ENCODE measurements at places on chromosomes 1 and 21.

DNA sequence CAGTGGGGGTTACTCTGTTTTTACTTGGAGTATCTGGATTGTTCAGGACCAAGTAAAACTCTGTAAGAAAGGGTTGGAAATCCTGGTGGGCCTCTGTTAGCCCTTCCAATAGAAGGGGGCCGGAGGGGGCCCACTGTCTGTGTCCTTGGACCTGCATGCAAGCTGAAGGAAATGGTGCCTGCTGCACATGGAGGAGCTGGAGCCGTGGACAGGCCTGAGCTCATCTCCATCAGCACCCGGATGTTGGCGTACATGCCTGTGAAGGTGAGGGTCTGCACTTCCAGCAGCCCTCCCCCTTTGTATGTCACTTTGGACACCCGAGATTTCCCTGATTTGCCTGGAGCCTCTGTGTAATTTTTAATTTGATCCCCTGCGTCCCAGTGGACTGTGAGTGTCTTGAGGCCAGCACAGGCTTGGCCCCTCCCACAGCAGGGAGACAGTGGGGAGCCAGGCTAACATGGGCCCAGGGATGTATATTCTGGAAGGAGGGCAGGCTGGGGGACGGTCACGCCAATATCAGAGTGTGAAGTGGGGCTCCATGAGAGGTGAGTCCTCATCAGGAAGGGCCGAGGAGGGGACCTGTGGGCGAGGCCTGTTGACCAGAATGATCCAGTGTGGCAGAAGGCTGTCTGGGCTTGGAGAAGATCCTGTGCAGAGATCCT lies 16.8 kb downstream of the GALNT2 start:
- no peak for DNase-seq

GRCh38 chr1:100703716-100704115 lies 15.8 kb upstream of the VCAM1 start:
- no peak for DNase-seq

GRCh38 chr1:52268372-52268771 lies 97.6 kb downstream of the CC2D1B start:
- DNase-seq = peak; percentile 13

DNA sequence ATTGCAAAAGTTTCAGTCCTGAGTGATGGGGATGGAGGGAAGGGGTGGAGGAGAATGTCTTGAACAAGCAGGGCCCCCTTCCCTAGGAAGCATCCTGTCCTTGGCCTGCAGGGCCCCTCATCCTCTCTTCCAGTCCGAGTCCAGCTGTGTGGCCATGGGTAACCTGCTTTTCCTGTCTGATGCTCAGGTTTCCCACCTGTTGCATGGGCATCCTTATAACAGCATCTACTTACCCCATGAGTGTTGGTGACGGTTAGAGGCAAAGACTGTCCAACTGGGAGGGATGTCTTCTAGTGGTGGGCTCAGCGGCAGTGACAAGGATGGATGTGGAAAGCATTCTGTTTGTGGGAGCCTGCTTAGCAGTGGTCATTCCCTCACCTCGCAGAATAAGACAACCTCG lies 1.9 kb downstream of the UBL4B start:
- no peak for DNase-seq

DNA sequence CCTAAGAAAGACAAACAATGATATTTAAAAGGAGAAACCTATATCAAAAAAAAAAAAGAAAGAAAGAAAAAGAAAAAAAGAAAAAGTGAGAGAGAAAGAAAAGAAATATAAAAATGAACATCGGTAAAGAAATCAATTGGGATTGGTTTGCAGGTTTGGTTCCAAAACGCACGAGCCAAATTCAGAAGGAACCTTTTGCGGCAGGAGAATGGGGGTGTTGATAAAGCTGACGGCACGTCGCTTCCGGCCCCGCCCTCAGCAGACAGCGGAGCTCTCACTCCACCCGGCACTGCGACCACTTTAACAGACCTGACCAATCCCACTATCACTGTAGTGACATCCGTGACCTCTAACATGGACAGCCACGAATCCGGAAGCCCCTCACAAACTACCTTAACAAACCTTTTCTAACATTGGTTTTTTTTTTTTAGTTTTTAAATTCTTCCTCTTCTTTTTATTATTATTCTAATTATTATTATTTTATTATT lies 11.7 kb downstream of the LHX9 start:
- peak; percentile 53 for DNase-seq

DNA sequence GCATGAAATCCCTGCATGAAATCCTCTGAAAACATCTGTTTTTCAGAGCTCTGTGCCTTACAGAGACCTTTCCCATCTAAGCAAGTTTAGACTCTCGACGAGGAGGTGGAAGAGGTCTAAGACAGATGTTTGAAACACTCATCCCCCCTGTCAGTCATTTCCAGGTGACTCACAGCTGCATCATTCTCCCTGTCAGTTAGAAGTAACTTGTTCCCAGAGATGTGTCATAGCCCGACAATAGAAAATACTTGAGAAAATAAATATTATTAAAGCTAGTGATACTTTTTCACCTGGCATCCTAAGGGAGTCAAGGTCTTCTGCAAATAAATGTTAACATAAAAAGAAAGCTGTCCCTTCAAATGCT lies 41.6 kb upstream of the SEC16B start:
- no peak for DNase-seq

- peak; percentile 34 for DNase-seq
These were observed 8.6 kb downstream of the ST6GALNAC3 start for GRCh38 chr1:76083189-76083588.

DNA sequence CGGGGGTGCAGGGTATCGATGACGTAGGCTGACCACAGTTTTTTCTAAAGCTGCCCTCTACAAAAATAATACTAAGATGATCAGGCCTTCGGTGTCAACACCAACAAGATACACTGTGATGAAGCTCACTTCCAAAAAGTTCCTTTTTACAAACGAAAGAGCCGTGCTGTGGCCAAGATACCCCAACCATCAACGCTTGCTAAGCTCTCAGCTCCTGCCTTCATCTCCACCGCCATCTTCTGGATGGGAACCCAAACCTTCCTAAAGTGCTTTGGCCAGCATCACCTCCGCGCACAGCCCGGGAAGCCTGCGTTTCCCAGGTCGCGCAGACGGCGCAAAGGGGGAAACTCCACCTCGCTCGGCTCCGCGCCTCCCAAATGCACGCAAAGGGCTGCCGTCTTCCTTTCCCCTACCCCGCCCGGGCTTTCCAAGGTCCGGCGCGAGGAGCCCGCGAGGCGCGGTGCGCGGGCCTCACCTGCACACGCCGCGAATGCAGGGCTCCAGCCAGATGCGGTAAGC lies 541 bp downstream of the USP48 start:
- DNase-seq = peak; percentile 76

DNA sequence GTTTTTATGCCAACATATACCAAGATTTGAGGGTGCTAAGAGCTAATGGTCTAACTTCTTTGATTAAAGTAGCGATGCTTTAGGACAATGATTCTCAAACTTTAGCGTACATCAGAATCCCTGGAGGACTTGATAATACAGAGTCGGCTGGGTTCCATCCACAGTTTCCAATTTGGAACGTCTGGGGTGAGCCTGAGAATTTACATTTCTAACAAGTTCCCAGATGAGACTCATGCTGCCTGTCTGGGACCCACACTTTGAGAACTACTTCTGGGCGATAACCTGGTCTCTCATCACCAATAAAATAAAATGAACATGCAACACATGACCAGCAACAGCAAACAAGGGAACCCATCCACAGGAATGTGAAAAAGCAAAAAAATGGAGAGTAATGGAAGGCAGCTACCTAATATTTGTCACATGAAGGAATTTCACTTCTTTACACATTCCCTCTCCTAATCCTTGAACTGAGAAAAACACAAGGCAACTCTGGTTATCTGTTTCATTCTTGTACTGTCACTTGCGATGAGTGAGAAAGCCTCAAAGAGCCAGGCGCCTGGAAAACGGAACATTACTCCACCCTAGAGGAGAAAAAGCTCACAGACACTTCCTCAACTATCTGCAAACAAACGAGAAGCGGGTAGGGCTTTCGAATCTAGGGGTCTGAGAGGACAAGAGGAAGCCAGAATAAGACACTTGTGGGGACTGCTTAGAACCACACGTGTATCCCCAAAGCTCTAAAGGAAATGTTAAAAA lies 14.0 kb downstream of the HSF2BP start:
- peak; percentile 66 for DNase-seq
